Astrocyte of the spinal cord (primary cell): ENCODE measurements at places on chromosomes 6 and 20.

GRCh38 chr6:22325481-22325880 lies 28.6 kb upstream of the PRL start:
- no peak for DNase-seq

DNA sequence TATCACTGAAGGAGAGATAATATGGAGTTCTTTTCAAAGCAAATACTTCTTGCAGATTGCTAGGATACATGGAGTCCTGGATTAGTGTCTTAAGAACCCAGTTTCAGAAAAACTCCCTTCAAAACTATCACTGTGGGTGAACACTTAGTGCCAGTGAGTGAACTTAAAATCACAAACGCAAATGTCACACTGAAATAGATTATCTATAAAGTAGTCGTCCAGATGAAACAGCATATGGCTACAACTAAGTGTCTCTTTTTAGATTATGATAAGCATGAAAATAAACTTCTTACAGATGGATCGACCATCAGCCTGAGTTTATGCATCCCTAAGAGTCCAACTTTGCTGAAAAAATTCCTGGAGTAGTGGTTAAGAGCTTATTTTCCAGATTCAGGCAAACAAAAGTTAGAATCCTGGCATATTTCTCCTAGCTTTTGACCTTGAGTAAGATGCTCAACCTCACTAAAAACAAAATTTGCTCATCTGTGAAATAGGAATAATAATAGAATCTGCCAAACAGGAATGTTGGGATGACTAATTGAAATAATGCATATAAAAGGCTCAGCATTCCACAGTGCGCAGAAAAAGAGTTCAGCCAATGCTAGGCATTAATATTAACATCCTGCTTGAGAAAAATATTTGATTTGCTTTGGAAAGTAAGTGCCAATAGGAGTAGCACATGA lies 70.4 kb downstream of the DOK5 start:
- DNase-seq: no peak

DNA sequence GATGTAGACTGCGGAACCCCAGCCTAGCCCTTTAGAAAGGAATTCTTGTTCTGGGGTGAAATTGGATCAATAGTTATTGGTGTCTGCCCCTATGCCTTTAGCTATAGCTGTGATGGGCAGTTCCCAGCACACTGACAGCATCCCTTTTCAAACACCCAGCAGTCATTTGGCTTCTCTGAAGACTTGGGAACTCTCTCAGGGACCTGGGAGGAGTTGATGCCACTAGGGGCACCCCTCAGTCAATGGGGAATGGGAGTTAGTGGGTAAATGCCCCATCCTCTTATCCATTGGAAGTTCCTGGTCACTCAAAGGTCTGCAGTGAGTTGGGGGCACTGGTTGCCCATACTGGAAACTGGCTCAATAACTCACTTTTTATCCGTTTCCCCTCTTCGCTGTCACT lies 31.6 kb upstream of the CSNK2A1 start:
- no peak for DNase-seq

DNA sequence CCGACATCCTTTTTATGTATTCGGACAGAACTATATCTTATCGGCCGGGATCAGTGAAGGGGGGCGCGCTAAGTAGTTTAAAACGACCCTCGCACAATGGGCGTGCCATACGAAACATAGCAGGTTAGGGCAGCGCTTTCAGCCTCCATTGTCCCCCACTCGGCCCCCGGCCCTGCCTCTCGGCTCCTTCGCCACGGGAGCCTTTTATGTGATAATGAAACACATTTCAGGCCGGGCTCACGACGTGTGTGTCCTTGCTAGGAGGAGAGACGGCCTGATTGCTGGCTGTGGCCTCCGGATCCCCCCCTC lies 5.3 kb downstream of the FOXA2 start:
- DNase-seq: no peak

GRCh38 chr6:149915970-149916865 lies 6.7 kb downstream of the RAET1G start:
- no peak for DNase-seq

GRCh38 chr20:43981540-43981939 lies 66.9 kb downstream of the TOX2 start:
- no peak for DNase-seq

- no peak for DNase-seq
Observed at GRCh38 chr6:136524936-136525413, 25.2 kb downstream of the MAP7 start.

GRCh38 chr6:11021714-11022113 lies 22.4 kb downstream of the ELOVL2 start:
- no peak for DNase-seq

GRCh38 chr20:4905613-4906012 lies 95.7 kb downstream of the SLC23A2 start:
- no peak for DNase-seq

- DNase-seq: no peak
Observed at GRCh38 chr20:20780127-20780824, 67.8 kb upstream of the RALGAPA2 start.

DNA sequence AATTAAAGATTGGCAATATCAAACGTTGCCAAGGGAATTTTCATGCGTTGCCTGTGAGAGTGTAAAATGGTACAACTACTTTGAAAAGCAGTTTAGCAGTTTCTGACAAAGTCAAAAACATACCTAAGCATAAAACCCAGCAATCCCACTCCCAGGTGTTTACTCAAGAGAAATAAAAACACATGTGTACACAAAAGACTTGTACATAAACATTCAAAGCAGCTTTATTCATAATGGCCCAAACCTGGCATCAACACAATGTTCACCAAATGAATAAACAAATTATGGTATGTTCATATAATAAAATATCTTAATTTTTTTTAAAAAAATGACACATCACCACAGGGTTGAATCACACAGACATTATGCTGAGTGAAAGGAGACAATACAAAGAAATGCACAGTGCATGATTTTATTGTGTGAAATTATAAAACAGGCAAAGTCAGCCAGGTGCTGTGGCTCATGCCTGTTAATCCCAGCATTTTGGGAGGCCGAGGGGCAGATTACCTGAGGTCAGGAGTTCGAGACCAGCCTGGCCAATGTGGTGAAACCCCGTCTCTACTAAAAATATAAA lies 240.4 kb upstream of the MARCKS start:
- no peak for DNase-seq

GRCh38 chr6:168097621-168098430 lies 18.8 kb upstream of the FRMD1 start:
- no peak for DNase-seq

- DNase-seq: no peak
Observed at GRCh38 chr20:50335105-50335504, 144.5 kb downstream of the CEBPB start.

GRCh38 chr6:73954881-73955280 lies 258.9 kb downstream of the CD109 start:
- DNase-seq: no peak

GRCh38 chr6:161590961-161591627 lies 317.2 kb upstream of the AGPAT4 start:
- no peak for DNase-seq

DNA sequence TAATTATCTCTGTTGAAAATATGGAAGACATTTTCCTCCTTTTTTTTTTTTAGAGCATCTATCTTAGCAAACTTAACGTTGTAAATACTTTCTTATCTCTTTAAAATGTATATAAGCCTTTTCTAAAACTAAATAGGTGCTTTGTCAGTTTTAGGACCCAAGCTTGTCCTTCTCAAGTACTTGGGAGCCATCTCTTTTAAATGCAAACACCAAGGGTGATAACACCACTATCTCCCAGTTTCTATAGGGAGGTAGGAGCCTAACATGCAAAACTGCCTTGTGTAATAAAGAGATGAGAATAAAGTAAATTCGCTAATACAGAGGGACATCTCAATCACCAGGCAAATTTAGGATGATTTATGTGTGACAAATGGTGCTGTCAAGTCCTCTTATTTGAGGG lies 157.0 kb upstream of the FAM83B start:
- DNase-seq: no peak

DNA sequence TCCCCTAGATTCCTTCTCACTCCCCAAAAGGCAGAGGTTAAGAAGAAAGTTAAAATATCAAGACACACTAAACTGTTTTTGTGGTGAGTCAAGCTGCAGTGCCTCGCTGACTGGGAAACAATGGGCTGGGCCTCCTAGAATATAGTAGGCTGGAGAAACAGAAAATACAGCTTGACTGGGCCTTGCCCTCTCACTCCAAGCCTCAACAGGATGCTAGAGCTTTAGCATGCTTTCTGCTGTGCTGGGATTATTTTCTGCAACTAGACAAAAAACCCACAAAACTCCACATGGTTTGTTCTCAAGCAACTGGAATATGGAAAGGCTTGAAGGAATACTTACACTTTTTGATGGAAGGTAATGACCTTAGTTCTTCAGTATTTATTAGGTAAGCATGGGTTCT lies 27.9 kb downstream of the FOXO3 start:
- peak; percentile 77 for DNase-seq

DNA sequence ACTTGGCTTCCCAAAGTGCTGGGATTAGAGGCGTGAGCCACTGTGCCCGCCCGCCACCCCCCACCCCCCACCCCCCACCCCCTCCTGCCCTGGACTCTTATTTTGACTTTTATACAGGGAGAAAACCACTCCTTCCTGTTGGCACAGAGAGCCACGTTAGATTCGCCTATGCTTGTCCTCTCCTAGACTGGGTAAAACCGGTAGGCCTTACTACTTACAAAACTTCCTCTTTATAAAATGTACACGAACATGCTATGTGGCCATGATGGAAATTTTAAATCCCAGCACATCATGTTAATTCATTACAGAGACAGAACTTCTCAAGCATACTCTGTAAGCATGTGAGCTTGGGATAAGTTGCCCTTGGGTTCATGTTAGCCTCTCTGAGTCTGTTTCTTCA lies 124.2 kb downstream of the SLC24A3 start:
- DNase-seq: no peak

DNA sequence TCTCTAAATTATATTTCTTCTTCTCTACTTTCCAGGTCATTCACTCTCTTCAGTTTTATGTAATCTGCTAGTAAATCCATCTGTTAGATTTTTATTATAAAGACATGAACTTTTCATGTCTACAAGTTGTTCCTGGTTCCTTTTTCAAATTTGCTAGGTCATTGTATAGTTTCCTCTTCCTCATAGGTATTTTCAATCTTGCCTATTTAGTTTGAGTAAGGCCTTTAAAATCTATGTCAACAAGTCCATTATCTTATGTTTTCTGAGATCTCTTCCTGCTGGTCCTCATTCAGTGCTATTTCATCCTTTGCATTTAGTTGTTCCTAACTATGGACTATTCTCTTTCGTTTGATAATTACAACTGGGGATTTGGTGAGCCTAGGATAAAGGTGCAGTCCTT lies 11.0 kb downstream of the RRBP1 start:
- DNase-seq: no peak

DNA sequence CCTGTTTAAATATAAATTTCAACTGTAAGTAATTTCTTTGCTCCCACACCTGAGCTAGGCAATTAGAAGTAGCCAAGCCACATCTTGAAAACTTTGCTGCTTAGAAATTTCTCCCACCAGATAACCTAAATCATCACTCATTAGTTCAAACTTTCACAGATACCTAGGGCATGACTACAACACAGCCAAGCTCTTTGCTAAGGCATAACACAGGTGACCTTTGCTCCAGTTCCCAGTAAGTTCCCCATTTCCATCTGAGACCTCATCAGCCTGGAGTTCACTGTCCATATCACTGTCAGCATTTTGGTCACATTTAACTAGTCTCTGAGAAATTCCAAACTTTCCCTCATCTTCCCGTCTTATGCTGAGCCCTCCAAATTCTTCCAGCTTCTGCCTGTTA lies 79.8 kb upstream of the OPRM1 start:
- no peak for DNase-seq

GRCh38 chr6:109485266-109485935 lies 2.4 kb upstream of the ZBTB24 start:
- no peak for DNase-seq

DNA sequence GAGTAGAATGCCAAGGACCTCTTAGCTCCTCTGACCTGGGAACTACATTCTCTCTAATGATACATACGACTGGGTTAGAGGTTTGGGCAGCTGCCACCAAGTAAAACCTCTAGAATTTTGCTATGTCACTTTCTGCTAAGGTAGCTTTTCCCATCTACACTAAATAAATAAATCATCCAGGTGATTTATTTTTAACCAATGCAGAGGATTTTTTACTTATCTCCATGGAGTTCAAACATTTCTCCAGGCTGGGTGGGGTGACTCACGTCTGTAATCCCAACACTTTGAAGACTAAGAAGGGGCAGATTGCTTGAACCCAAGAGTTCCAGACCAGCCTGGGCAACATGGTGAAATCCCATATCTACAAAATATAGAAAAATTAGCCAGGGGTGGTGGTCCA lies 27.1 kb downstream of the HNF4A start:
- no peak for DNase-seq

DNA sequence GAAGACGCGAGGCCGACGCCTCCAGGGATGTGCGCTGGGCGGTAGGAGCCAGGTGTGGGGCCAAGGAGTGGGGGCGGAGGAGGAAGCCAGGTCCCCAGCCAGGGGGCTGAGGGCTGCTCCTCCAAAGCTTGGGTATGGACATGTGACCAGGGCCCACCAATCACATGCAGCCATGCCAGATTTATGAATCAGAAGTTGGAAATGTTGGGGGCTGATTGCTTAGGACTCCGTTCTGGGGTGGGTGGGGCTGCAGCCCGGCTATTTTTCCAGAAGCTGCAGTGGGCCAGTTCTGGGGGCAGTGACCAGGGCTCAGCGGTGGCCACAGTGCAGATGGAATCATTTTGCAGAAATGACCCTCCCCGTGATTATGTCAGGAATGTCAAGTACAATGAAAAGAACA lies 96.0 kb downstream of the CEBPB start:
- peak; percentile 79 for DNase-seq

- no peak for DNase-seq
Observed at GRCh38 chr6:138145402-138145801, 16.3 kb upstream of the ARFGEF3 start.

DNA sequence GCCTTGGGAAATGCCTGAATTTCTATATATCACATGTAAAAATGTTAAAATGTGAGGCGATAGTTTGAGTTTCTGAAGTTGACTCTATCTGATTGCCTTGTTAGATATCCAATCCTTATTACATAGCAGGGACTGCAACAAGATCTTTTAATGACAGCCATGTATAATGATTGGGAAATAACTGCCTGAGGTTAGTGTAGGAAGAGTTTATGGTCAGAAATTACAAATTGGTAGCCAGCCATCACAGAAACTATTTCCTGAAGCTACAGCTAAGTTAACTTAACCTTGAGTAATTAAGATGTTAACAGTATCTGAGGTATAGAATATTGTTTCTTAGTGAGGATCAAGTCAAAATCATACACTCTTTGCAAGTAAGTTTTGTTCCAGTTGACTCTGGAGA lies 41.0 kb downstream of the AKIRIN2 start:
- DNase-seq: peak; percentile 38

- DNase-seq: no peak
Observed at GRCh38 chr6:120431841-120432240, 902.4 kb downstream of the TBC1D32 start.

DNA sequence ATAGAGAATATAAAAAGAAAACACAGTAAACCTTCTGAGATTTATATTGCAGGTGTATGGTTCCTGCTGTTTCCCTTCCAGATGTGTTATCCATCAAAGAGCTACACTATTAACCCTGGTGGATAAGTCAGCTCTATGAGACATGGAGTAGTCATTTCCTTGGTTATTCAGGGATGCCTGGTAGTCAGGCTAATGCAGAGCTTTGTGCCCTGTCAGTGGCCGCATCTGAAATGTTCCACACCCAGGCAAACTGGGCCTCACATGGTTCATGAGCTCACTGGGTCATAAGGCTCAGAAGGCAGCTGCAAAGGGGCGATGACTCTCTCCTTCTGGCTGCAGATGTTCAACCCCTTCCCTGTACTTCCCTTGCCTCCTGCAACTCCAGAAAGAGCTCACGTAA lies 473.6 kb downstream of the EPHA7 start:
- peak; percentile 60 for DNase-seq

GRCh38 chr6:52546192-52546591 lies 30.7 kb downstream of the TRAM2 start:
- no peak for DNase-seq
